ENCODE measurements at places on chromosomes 5 and 9. TPM values are rescaled to one million over a fixed set of nuclear protein-coding genes. Genes with fewer than 3 reads are reported as not detected.

Gene NTNG2
- total RNA-seq: 0.84 TPM

Gene KIAA0825
- 2.1 TPM for total RNA-seq

DNA sequence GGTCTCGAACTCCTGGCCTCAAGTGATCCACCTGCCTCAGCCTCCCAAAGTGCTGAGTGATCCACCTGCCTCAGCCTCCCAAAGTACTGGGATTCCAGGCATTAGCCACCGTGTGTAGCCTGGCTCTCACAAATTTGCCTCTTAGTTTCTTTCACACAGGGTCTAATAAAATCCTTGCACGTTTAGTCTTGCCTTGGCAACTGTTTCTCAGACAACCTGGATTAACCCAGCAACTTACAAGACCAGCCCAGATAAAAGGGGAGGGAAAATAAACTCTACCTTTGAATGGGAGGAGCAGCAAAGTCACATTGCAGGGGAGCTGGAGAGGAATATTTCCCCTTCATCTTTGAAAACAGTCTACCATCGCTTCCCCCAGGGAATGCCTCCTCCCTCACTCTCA lies 29.3 kb upstream of the GNA14 start:
- no peak for DNase-seq

Gene ZSWIM6
- 11.1 TPM for total RNA-seq

Gene EGFL7
- total RNA-seq: 5.6 TPM

GRCh38 chr5:96081276-96081858 lies 119.7 kb upstream of the ELL2 start:
- DNase-seq: no peak

DNA sequence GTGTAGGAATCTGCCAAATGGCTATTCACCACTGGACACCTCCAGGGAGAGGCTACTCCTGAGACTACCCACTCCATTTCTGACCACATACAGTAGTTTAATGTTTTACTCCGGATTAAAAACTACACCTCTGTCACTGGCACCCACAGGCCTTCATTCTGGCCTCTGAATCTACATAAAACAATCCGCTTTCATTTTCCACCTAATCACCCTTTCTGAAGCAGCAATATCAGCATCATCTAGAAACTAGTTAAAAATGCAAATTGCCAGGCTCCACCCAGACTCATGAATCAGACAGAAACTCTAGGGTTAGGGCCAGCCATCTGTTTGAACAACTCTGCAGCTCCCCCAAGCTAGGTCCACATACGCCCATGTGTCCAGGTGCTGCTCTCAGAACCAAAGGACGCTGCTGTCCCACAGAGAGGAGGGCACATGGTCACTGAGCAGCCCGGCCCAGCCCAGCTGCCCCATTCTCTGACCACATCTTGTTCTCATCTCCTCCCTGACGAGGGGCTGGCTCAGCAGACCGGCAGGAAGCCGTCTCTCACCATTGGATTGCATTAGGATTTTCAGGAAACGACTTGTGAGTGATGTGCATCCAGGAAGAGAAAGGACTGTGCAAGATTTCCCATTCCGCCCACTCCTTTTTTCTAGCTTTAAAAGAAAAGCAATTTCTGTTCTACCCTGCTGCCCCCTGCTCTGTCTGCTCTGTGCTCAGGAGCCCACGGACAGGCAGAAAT lies 34.7 kb downstream of the ADAM19 start:
- DNase-seq: peak; percentile 35

DNA sequence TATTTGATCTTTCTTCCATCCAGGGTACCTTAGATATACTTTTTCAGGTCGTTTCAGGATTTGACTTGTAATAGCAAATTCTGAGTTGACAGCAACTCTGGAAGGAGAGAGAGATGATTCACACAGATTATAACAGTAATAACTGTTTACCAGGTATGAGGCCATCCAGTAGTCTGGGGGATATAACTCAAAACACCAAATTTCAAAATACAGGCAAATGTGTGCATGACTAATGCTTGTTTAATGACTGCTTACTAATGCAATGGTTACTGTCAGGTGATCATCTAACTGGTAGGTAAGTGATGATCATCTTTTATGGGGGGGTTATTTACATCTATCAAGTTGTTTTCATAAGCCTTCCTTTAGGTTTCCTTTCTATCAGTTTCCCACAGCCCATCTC lies 412.3 kb downstream of the MAT2B start:
- no peak for DNase-seq

Gene OR1Q1
- total RNA-seq: not detected

- DNase-seq: no peak
Measured at GRCh38 chr5:132500244-132500930, 9.8 kb upstream of the IRF1 start.

GRCh38 chr9:77575785-77576184 lies 72.3 kb downstream of the GNA14 start:
- DNase-seq: no peak

- DNase-seq: no peak
Measured at GRCh38 chr5:176542135-176542595, 5.0 kb upstream of the RNF44 start.

DNA sequence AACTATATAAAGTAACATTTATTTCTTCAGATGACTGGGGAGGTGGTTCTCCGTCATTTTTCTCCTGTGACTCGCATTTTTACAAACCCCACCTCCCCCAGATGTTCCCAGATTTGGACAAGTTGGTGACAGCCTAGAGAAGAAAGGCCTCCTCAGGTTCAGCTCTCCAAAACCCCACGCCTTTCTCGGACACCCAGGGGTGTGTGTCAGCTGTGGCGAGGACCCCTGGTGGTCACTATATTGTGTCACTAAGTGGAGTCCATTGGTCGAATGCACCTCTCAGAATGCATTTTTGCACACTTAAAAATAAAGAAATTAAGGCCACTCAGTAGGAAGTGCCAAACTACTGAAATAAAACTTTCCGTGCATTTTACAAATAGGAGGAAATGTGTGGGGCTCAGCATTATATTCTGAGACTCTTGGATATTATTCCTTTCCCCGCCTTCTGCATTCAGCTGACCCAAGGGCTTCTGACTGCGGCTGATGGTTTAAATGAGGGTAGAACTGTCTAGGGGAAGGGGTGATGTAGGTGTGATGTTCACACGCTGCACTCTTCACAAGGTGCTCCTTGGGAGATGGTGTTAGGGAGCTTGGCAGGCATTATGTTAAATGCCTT lies 47.6 kb downstream of the ACO1 start:
- DNase-seq: peak; percentile 42

DNA sequence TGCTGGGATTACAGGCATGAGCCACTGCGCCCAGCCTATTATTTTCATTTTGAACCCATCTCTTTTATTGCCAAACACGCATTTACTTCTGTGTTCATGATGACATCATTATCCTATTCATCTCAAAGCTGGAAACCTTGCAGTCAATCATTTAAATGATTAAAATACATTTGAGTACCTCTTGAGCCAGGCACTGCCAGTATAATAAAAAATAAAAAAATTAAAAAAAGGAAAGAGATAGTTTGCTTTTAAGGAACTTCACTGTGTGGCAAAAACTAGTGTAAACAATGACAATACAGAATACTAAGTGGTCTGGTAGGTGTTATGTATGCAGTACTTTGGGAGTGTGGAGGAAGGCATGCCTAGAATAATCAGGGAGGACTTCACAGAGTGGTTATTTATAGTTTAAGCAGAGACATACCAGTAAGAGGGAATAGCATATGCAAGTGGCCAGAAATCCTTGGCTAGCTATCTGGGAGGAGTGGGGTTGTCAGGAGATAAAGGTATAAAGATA lies 8.6 kb downstream of the NSD1 start:
- DNase-seq: no peak

Gene EPB41L4B
- total RNA-seq: not detected

Gene CDKN2B
- total RNA-seq: 7.1 TPM

GRCh38 chr5:139210585-139210984 lies 12.4 kb upstream of the SIL1 start:
- DNase-seq: no peak

- no peak for DNase-seq
Measured at GRCh38 chr5:173228639-173229381, 6.2 kb downstream of the NKX2-5 start.

DNA sequence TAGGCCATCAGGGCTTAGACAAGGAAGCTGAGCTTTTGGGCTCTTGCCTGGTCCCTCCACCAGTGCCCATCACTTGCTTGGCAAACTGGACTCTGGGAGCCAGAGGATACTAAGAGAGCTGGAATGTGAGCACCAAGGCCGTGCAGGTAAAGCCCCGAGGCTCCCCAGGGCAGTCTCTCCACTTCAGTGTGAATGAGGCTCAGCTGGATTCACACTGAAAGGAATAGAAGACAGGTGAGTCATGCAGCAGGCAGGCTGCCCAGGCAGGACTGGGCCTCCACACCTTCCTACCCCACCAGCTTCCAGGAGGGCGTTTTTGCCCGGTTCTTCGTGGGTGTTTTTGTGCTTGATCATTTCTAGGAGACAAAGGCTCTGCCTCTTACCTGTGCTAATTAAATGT lies 7.3 kb upstream of the CTSV start:
- DNase-seq: no peak

- DNase-seq: peak; percentile 46
Measured at GRCh38 chr9:108040783-108041182, 551.2 kb upstream of the KLF4 start.

- peak; percentile 73 for DNase-seq
Measured at GRCh38 chr9:437574-438001, 222.9 kb downstream of the DOCK8 start.

DNA sequence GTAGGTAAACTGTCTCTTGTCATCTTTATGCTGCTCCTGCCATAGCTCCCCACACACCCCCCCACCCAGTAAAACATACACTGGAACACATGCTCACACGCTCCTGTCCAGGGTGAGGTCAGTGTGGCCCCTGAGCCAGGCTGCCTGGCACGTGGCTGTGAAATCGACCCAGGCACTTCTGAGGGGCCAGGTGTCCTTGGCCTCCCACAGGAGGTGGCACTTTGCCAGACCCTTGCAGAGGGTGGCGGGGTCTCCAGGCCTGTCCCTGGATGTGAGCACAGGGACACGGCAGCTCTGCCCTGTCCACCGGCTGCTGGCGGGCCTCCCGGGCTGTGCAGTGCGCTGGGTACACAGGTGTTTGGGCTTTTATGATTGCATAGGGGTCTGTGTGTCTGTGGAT lies 10.0 kb upstream of the CRB2 start:
- DNase-seq: no peak

Gene PTPDC1
- total RNA-seq: 2.9 TPM

Data from HFFc6 (cell line).